DMS79 treated with DMSO at 0.1 percent for 48 hours (cell line): ENCODE measurements at places on chromosomes 3 and 15.
A peak's percentile ranks its signal among the peaks of the same experiment; 100 is the strongest.

DNA sequence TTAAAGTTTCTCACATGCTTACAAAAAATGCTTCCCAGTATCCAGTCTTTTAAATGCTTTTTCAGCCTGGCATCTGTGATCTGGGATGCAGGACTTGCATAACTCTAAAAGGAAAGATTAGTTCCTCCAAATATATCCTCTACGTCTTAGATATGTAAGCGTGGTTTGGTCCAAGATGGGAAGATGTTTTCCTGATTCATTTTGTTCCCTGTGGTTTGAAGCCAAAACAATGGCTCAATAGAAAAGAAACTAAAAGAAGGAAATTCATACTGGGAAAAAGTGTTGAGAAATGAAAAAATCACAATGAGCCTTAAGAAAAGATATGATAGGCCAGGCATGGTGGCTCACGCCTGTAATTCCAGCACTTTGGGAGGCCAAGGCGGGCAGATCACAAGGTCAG lies 1002.8 kb downstream of the NAALADL2 start:
- no peak for DNase-seq

GRCh38 chr3:36790765-36791164 lies 26.4 kb upstream of the DCLK3 start:
- no peak for DNase-seq

DNA sequence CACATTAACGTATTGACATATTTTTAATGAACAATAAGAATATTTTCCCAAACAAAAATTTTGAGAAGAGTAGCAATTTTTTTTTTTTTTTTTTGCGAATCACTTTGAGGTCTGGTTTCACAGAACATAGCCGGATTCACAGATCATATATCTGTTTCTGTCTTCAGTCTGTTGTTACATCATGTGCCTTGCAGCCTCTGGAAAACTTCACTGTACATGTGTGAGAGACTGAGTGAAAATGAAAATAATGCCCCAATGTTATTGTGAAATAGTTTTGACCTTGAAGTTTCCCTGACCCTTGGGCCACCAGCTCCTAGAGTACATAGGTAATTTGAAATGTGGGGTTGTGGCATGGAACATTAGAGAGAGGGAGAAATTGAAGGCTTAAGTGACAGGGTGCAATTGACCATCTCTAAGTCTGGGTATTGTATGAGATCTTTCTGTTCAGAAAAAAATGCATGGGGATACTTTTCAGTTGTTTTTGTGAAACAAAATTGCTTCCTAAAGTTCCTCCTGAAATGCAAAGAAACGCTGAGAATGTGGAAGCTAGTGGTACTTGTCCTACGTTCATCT lies 14.0 kb downstream of the ITPR1 start:
- no peak for DNase-seq

DNA sequence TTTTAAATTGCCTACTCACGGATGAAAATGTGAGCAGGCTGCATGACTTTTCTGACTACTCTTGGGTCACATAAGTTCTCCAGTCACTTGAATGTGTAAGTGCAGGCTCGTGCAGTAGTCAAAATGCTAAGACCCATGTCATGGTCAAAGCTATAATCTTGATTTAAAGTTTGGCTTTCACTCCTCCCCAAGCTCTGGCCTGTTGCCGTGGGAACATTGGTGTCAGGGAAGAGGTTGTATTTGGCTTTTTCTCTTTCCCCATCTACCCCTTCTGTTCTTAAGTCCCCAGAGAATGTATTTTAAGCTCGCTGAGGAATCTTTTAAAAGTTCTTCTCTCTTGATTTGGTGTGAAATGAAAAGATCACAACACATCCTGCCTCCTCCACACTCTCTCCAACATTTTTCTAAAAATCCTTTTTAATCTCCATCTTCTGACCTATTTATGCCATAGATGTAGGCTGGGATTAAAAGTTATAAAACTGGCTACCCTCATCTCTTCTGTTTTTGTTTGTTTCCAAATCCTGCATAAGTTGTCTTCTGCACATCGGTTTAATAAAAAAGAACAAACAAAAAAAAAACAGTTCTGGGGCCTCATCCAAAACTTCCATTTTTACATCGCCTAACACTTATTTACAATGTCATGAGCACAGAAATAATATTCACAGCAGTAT lies 61.4 kb upstream of the ADAMTSL3 start:
- DNase-seq: no peak

GRCh38 chr15:97026781-97027180 lies 696.3 kb downstream of the NR2F2 start:
- DNase-seq: no peak

DNA sequence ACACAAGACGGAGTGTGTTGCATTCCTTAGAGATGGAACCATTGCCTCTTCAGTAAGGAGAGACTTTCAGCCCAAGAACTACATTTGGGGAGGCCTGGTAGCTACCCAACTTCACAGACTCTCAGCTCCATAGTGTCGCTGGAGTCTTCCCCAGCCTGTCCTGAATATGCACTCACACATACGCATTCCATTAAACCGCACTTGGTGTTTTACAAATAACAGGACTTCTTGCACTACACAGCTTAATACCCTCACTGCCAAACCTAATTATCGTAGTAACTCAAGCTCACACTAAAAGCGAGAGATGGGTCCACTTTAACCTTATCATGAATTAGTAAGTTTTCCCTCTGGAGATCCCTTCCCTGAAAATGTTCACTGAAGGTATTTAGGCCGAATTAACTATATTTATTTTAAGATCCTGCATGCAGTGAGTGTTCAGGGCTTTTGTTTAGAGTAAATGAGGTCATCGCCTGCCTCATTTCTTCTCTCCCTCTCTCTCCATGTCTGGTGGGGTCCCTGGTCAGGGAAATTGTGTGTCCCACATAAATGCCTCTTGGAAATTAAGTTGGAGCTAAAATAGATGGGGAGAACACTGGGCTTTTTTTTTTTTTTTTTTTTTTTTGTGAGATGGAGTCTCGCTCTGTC lies 171.9 kb downstream of the FAM43A start:
- no peak for DNase-seq

- DNase-seq: no peak
These were observed 37.7 kb downstream of the TKT start for GRCh38 chr3:53218131-53218530.

GRCh38 chr15:73330206-73331051 lies 38.3 kb downstream of the HCN4 start:
- no peak for DNase-seq

GRCh38 chr3:162742159-162742717 lies 1245.6 kb downstream of the OTOL1 start:
- DNase-seq: no peak

DNA sequence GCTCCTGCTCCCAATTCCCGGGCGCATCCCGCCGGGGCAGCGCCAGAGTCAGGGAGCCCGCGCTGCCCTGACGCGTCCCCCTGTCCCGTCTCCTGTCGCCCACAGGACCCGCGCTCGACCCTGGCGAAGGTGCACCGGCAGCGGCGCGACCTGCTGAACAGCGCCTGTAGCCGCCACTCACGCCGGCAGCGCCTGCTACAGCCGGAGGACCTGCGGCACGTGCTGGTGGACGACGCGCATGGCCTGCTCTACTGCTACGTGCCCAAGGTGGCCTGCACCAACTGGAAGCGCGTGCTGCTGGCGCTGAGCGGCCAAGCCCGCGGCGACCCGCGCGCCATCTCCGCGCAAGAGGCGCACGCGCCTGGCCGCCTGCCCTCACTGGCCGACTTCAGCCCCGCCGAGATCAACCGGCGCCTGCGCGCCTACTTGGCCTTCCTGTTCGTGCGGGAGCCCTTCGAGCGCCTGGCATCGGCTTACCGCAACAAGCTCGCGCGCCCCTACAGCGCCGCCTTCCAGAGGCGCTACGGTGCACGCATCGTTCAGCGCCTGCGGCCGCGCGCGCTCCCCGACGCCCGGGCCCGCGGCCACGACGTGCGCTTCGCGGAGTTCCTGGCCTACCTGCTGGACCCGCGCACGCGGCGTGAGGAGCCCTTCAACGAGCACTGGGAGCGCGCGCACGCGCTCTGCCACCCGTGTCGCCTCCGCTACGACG lies 16.9 kb downstream of the C3orf22 start:
- DNase-seq: no peak

DNA sequence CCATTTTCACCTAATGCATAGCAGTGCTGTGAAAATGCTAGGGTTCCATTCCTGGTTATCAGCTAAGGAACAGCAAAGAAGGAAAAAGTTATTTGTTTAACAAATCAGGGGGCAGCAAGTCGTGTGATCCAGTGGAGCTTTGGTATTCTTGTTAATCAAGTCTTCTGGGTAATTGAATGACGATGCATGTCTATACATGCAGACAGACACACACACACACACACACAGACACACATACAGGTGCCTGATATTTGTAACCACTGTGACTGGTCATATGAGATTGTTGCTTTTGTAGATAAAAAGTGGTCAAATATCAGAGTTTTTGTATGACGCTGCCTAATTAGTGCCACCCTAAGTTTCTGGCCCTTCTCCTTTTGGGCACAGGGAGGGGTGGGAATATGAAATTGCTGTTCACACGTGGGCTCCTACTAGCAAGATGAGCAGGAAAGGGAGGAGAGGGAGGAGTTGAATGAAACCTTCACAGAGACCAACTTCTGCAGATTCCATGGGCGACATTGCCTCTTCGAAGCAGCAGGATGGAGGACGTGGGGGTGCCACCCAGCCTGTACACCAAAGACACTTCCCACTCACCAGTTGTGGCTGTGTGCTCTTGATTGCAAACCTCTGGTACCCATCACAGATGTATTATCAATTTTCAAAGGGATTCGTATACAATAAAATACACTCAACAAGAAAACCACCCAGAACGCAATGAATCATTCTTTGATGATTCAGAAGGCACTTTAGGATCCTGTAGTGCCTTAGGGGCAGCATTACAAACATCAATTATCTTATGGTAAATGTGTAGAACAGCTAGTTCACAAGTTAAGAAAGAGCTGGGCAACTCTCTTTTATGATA lies 281.9 kb upstream of the ICE2 start:
- no peak for DNase-seq

GRCh38 chr15:74891469-74891868 lies 1.6 kb downstream of the MPI start:
- DNase-seq: no peak

DNA sequence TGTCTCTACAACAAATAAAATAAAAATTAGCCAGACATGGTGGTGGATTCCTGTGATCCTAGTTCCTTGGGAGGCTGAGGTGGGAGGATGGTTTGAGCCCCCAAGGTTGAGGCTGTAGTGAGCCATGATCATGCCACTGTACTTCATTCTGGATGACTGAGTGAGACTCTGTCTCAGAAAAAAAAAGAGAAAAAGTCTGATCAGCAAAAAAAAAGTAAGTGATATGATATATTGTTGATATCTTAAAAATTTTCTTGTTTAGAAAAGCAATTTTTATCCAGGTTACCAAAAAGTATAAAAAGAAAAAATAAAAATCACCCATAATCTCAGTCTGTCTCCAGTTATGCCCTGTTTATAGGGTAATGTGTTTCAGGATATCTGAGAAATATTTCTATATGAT lies 251.4 kb downstream of the OTOL1 start:
- no peak for DNase-seq

DNA sequence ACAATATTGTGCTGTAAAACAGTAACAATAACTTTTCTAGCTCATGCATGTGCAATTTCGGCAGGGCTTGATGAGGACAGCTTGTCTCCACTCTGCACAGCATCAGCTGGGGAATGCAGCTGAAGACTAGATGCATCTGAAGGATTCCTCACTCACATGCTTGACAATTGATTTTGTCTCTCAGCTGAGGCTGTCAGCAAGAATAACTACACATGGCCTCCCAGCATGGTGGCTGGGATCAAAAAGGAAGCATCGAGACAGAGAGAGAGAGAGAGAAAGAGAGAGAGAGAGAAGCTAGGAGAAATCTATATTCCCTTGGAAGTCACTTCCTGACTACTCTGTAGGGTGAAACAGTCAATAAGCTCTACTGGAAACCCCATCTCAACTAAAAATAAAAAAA lies 487.1 kb downstream of the PLOD2 start:
- no peak for DNase-seq

DNA sequence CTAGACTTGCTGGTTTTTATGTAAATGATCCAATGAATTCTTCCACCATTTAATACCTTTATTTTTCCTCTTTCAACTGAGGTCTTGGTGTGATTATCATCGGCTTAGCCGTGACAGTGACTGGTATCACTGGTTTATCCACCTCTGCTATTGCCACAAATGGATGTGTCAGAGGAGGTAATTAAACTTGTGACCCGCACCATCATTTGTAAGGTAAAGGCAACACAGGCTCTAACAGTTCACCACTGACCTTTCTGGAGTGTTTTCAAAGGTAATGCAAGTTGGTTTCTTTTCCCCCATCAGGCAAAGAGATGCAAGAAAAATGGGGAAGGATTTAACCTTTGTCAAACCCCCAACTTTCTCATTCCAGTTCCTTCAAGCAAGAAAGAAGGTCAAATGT lies 19.7 kb downstream of the SLC12A1 start:
- no peak for DNase-seq

DNA sequence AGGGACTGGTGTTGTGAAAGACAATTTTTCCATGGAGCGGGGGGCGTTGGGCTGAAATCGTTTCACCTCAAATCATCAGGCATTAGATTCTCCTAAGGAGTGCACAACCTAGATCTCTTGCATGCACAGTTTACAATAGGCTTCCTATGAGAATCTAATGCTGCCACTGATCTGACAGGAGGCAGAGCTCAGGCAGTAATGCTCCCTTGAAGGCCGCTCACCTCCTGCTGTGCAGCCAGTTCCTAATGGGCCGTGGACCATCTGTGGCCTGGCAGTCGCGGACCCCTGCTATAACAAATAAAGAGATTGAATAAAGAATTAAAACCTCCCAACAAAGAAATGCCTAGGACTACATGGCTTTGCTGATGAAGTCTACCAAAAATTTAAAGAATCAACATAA lies 25.3 kb upstream of the ANKRD28 start:
- DNase-seq: no peak

DNA sequence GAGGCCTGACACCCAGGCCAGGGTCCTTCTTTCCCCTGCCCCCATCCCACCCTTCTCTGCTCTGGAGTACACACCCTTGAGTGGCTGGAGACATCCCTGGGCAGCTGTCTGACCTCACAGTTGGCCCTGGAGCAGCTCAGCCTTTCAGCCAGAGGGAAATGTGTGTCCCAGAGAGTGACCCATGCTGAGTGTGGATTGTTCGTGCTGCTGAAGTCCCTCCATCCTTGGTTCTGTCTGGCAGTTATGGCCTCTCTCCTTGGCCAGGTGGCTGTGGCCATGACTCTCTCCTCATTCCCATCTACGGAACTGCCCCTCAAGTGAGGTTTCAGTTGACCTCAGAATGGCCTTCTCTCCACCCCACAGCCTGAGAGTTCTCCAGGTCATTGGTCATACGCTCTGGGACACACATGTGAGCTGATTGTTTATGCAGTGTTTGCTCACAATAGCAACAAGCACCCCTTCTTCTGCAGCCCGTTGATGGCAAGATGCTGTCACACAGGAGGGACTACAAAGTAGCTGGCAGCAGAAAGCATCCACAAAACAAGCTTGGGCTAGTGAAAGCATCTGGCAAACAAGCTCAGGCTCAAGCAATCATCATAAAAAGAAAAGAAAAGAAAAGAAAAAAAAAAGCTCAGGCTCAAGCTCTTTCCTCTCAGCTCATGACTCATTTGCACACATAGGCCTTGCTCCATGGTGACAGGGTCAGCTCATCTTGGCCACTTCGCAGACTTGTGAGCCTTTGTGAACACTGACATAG lies 55.3 kb upstream of the ITGA11 start:
- DNase-seq: no peak

- DNase-seq: peak; percentile 81
These were observed 9.2 kb upstream of the SEMA4B start for GRCh38 chr15:90191794-90192509.

GRCh38 chr3:63245726-63246241 lies 32.3 kb upstream of the SYNPR start:
- no peak for DNase-seq
